Stimulated activated CD4-positive, alpha-beta T cell treated with anti-CD3 and anti-CD28 coated beads, Interleukin-1b, Interleukin-23, amount 100 ng/mL, for 1 hour (primary cell): ENCODE measurements at places on chromosomes 7 and 10.

DNA sequence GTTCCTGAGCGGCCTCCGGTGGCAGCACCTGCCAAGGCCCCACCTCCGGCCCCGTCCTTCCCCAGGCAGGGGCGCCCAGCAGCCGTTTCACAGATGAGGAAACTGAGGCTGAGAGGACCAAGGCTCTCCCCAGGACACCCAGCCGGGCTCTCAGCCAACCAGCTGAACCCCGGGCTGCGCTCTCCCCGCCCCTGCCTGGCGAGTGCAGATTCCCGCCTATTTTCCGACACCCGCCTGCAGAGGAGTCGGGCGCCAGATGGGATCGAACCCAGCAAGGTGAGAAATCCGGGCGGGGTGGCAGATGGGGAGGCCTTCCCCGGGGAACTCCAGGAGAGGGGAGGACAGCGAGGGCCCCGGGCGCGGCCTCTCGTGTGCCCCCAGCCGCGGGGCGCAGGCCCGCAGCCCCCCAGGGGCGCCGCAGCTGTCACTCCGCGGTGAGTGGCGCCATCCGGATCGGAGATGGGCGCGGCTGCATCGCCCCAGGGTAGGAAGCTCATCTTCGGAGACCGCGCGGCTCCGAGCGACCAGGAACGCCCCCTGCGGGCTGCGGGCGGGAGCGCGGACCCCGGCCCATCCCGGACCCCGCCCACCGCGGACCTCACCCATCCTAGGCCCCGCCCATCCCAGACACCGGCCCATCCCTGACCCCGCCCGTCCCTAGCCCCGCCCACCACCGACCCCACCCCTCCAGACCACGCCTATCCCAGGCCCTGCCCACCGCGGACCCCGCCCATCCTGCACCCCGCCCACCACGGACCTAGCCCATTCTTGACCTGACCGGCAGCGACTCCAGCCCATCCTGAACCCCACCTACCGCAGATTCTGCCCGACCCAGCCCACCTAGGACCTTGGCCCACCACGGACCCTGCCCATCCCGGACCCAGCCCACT lies 90.3 kb downstream of the MICALL2 start:
- DNase-seq, result no peak

DNA sequence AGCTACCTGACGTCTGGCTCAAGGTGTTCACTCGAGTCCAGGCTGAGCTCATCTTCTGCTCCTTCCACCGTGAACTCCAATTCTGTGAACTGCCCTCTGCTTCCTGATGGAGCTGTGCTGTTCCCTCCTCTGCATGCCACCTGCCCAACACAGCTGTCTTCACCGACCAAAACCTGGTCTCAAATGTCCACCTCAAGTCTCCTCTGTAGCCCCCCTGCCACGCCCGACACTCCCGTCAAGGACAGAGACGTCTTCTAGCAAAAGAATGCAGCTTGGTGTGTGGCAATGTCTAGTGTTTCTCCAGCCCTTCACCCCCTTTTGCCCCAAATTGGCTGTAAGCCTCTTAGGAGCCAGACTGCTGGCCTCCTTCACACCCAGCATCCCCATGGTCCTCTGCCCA lies 305.1 kb downstream of the DNAJB6 start:
- no peak for DNase-seq

- DNase-seq, result no peak
Measured at GRCh38 chr7:110281362-110281761, 809.6 kb upstream of the LRRN3 start.

GRCh38 chr7:87456247-87456646 lies 19.2 kb downstream of the ABCB4 start:
- no peak for DNase-seq

GRCh38 chr7:127782654-127783559 lies 130.9 kb downstream of the SND1 start:
- no peak for DNase-seq

GRCh38 chr7:16348251-16348650 lies 73.1 kb downstream of the CRPPA start:
- DNase-seq, result no peak

- DNase-seq, result no peak
Measured at GRCh38 chr10:128220021-128220420, 93.8 kb upstream of the MKI67 start.

GRCh38 chr10:32051926-32052325 lies 4.3 kb downstream of the KIF5B start:
- DNase-seq, result no peak

- DNase-seq, result no peak
Measured at GRCh38 chr10:71842422-71842821, 8.6 kb downstream of the PSAP start.

GRCh38 chr10:14603534-14604102 lies 171.1 kb downstream of the FAM107B start:
- DNase-seq, result no peak

DNA sequence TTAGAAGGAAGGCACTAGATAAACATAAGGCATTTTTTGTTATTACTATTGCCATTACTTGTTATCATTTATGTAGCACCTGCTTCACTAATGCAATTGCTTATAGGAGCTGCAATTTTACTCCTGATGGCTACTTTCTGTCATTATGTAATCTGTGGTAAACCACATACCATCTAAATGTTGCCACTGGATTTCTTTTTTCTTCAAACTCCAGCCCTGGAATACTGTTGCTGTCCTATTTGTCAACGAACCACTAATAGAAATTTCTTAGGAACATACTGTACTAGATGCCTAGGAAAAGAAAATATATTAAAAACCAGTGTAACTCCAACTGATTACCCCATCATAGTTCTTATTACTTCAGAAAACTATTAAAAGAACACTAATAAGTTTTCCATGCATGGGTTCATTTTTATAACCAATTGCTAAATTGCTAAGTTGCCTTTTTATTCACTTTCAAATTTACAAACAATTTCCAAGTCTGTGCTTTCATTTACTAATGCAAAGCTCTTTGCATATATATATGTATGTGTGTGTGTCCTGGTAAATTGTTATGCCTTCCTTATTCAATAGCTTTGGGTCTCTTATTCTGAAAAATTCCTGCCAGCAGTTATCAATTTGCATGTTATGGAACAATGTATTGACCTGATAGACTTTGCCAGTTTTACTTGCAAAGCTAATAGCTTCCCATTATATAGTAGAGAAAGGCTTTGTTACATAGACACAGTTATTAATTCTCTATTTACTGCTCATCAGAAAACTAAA lies 287.4 kb downstream of the EXOC4 start:
- DNase-seq, result no peak

- DNase-seq, result no peak
Measured at GRCh38 chr7:44607141-44608068, 978 bp downstream of the OGDH start.

GRCh38 chr7:107206706-107207105 lies 37.9 kb downstream of the HBP1 start:
- no peak for DNase-seq

- DNase-seq, result no peak
Measured at GRCh38 chr10:88608780-88609179, 22.2 kb downstream of the LIPJ start.
